ENCODE measurements at places on chromosomes 7 and 10.

DNA sequence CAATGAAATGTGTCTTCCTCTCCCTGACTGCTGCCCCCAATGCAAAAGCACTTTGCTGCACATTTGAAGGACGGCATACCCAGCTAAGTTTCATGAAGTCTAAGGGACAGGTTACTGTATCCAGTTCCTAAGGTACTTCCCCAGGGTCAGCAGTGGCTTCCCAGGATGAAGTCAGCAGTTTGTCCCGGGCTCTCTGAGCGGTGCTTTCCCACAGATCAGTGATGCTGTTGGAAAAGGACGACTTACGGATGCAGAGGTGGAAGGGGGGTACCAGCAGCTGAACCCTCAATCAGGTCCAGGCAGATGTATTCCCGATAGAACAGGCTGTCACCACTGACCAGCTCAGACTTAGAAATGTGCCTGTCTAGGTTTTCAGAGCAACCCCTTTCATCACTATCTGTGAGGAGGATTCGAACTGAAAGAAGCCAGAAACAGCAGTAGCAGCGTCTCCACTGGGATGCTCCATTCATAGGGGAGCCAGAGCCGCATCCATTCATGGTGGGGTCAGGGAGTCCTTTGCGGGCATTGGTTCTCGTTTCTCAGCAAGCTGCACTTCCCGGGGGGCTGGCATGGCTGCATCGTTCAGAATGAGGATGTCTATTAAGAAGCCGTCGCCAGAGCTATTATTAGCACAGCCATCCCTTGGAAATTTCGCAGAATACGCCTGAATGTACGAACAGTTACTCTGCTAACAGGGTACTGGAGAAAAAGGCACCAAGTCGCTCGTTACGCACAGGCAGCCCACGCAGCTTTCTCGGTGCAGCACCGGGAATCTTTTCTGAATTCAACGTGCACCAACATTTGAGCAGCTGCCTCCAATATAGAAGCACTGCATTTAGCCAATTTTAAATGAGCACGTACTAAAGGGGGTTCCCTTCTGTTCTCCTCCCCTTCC is 303.7 kb downstream of the PRPF18 start:
- no peak for DNase-seq

GRCh38 chr7:124881981-124882380 is 47.6 kb downstream of the POT1 start:
- DNase-seq = no peak

DNA sequence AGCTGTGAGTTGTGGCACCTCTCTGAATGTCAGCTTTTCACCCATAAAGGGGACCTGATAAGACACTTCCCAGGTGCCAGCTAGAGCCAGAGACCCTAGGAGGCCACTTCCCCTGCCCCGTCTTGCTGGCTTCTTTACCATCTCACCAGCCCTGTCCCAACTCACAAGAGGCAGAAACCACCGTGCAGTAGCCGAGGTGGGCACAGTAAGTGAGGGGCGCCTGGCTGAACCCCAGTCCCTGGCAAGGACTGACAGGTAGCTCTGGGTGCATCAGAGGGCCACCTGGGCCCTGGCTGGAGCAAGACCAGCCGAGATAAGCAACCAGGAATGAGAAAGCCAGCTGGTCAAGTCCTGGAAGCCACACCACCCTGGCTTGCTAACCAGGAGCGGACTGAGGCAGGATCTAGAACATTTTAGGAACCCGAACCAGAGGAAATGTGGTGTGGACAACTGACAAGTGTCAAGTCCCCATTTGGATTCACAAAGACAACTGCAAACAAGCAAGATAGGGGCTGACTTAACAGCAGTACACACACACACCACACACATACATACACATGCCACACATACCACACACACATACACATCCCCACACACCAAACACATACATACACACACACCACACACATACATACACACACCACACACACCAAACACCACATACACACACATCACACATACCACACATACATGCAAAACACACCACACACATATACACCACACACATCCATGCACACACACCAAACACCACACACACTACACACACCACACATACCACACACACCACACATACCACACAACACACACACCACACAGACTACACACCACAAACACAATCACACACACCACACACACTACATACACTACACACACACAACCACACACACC is 20.8 kb downstream of the OGDHL start:
- no peak for DNase-seq

- DNase-seq = no peak
Measured at GRCh38 chr10:118587881-118588651, 7.4 kb downstream of the PRLHR start.

GRCh38 chr10:1662438-1663025 is 74.8 kb downstream of the ADARB2 start:
- no peak for DNase-seq

DNA sequence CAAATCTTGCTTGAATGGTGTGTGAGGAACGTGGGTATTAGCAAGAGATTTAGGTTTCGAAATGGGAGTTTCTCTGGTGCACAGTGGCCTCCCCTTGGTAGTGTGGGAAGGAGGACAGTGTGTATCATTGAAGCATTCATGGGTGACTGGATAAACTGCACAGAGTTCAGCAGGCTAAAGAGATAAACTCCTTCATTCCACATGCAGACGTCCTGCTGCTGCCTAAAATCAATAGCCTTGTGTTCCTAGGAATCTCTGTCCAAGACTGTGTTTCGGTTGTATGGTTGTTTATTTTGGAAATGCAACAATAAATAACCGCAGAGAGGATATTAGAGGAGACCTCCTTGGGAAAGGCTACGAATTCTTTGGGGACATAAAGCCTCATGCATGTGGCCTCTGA is 100.9 kb upstream of the FAM171A1 start:
- DNase-seq = no peak

All from effector CD4-positive, alpha-beta T cell (primary cell).